ENCODE measurements at places on chromosomes 16 and 17.

DNA sequence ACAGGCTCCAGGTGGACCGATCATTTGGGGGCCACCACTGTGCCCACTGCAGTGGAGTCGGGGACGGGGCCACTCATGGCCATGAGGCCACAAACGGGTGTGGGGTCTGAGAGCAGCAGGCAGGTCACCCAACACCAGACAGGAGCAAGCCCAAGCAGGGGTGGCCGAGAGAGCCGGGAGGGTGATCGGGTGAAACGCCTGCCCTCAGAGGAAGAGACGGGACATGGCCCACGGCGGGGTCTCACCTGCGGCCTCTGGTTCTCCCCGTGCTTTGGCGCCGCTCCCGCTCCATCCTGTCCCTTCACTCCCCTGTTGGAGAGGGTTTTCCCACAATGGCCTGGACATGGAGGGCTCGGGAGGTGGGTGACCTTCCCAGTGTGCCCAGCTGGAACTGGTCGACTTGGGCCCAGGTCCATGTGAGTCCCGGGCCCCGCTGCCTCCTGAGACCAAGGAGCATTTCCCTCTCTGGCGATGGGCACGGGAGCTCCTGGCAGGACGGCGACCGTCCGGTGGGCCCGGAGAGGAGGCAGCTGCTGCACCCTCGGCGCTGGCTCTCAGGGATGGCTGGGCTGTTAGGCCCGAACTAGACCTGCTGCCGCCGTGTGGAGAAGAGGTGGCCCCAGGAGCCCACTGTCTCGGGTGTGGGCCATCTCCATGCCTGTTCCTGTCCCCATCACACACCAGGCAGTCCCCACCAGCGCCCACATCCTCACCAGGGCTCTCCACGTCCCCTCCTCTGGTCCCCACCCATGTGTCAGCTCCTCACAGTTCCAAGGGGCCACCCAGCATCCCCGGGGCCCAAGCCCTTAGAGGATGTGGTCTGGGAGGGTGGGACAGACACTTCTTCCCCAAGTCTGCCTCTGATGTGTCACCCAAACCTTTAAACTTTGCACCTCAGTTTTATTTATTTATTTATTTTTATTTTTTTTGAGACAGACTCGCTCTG is 13.4 kb upstream of the BAHCC1 start:
- DNase-seq: no peak

DNA sequence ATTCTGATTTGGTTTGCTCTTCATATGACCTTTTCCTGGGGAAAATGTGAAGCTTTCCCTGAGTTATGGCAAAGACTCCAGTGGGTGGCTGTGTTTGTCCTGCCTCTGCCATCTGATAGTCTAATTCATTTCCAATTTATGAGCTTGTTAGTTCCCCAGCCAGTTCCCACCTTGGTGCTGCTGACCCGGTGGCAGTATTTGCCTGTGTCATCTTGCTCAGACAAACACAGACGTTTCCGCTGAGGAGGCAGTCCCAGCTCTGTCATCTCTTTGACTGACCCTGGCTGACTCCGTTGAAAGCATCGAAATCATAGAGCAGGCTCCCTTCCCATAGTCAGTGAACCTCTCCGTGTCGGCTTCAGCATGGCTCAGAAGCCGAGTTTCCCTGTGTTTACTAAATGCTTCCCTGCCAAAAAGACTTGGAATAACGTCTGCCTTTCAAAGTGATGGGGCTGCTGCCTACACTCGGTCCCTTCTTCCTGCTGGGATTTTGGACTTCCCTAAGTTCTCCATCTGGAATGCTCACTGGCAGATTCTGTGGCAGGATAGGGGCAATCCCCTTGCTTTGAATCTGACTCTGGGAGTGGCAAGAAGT is 538.3 kb downstream of the NPIPA7 start:
- DNase-seq: no peak

DNA sequence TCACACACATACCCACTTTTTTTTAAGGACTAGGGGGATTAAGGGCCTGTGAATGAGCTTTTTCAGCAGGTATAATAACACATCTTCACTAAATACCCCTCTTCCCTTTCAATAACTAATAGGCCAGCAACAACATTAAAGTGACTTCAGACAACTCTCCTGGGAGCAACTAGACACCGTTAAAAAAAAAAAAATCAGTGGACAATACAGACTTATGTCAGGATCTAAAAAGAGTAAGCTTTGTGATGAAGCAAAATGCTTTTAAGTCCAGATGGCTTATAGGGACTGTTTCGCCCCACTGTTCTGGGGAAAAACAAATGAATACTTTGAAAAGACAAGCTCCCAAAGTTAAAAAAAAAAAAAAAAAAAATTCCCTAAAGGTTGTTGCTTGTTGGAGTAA is 29.0 kb downstream of the SPAG9 start:
- DNase-seq: no peak

DNA sequence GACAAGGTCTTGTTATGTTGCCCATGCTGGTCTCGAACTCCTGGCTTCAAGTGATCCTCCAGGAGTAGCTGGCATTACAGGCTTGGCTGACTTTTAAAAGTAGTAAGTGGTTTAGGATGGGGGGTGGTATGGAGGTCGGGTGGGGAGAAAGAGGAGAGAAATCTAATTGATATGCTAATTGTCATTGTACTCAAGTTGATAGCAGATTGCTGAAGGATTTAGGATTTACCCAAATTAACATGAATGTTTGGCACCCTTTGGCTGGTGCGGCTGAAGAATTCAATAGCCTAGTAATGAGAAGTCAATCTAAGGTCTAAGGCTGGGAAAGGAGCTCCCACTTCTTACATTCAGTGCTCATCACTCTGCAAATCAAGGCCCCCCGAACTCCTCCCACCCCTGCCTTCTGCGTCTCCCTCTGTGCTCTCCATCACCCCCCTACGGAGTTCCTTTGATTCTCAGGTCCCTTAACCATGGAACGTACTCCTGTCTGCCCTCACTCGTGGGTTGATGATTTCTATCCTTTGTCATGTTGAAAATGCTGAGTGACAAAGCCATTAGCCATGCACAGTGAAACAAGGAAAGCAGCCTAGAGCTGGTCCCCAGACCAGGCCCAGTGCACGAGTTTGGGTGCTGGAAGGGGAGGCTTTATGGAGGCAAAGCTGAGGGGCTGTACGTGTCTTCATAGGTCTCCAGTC is 17.3 kb downstream of the CDH13 start:
- no peak for DNase-seq

All from stimulated activated CD8-positive, alpha-beta memory T cell treated with anti-CD3 and anti-CD28 coated beads, Interleukin-7, amount 100 ng/mL, for 48 hours (primary cell).